Activated CD4-positive, alpha-beta T cell treated with anti-CD3 and anti-CD28 coated beads, Interleukin-2, amount 50 U/mL, for 48 hours (primary cell): ENCODE measurements at places on chromosomes 3 and 15.

GRCh38 chr3:14298442-14298841, 104.0 kb upstream of the SLC6A6 start:
- no peak for DNase-seq

DNA sequence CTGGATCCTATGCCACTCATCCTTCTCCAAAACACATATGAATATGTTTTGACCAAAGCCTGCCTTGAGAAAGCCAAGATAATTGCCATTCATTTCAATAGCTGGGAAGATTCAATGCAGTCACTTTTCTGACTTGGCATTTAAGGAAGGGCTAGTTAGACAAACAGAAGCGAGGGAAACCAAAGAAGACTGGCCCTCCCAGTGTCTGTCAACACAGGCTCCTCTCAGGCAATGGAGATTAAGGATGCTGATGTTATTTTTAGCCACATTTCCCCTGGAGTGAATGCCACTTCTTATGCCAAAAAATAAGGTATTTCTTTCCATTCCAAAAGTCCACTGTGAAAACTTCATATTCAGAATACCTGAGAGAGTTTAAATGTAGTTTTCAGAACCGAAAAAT, 101.7 kb downstream of the P3H2 start:
- no peak for DNase-seq

DNA sequence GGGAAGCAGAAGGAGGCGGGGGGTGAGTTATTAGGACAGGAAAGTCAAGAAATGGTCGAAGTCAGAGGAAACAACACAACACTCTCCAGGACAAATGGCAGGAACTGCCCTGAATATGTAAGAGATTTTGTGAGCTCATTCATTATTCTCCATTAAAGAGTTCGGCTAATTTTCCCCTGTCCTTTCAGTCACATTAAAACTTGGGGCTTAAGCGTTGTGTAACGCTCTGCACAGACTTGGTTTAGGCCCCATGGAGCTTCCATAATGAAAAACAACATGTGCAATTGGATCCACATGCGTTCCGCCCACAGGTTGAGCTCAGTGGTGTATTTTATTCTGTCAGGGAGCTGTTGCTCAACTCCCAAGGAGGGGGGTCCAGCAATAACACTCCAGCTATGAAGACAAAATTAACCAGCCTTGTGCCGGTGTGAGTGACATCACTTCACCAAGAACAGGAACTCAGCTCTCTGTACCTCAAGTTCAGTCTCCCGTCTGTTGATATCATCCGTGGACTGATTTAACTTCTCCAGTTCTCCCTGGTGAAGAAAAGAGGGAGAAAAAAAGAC, 2.3 kb downstream of the SH3BP5 start:
- DNase-seq = no peak

GRCh38 chr3:127690823-127691452, 18.2 kb downstream of the ABTB1 start:
- no peak for DNase-seq

DNA sequence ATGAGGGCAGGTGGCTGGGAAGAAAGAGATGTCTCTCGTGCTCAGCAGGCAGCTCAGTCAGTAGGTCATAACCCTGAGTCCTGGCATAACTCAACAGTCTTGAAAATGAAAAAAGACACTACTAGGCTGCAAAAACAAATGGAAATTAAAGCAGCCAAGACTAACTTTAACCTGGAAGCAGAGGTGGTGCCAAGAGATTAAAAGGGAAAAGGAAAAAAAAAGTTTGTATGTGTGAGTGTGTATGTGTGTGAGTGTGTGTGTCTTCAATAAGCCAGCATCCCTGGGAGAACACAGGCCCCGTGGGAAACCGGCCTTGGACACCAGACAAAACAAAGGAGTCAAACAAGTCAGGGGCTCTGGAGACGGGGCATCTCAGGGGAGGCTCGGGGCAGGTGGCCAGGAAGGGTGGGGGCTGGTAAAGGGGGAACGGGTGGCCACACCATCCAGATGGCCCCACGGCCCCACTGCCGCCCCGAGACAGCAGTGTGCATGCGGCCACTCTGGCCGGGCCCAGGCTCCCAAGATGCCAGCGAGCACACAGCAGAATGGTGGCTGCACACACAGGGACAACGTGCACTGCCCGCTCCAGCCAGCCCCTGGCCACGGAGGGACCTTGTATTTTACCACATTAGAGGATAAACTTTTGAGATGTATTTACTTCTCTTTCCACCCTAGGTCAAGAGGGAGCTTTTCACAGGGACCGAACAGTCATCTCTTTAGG, 23.8 kb downstream of the CYFIP1 start:
- DNase-seq = no peak

- DNase-seq = no peak
These were observed 10.4 kb downstream of the NR1I2 start for GRCh38 chr3:119792270-119792669.

GRCh38 chr15:82936966-82937711, 15.4 kb downstream of the HOMER2 start:
- no peak for DNase-seq

DNA sequence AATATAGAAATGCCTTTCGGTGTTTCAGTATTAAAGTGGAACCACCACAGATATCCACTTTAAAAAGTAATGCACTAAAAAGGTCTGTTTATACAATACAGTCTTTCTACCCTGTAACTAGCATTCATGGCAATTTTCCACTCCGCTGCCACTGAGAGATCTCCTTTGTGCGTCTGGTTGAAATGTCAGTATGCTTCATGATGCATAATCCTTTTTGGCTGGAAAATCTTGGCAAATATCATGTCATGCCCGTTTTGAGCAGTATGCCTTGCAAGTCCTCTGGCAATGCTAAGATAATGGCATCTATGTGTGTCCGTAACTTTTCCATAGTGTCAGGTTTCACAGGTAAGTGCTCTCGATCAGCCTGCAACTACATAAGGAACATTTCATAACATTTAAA, 30.8 kb upstream of the ARF4 start:
- no peak for DNase-seq

- DNase-seq = no peak
These were observed 230.5 kb upstream of the CHRNA7 start for GRCh38 chr15:31799715-31800321.

GRCh38 chr15:65275104-65275727, 11.5 kb downstream of the PARP16 start:
- DNase-seq = no peak

DNA sequence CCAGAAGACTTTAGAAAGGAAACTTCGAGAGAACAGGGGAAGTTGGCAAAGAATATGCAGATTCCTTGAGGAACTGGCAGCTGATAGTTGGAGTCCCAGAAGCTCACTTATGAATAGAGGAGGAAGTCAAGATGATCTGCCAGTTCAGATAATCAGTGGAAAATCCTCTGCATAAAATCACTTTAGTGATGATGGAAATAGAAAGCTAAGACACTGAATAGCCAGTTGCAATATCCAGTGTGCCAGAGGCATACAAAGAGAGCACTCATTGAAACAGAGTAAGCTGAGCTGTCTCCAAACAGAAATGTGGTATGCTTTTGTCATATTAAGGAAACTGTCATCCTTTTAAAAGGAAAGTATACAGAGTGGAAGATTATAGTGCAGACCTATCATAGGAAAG, 1207.6 kb downstream of the OTOL1 start:
- no peak for DNase-seq

DNA sequence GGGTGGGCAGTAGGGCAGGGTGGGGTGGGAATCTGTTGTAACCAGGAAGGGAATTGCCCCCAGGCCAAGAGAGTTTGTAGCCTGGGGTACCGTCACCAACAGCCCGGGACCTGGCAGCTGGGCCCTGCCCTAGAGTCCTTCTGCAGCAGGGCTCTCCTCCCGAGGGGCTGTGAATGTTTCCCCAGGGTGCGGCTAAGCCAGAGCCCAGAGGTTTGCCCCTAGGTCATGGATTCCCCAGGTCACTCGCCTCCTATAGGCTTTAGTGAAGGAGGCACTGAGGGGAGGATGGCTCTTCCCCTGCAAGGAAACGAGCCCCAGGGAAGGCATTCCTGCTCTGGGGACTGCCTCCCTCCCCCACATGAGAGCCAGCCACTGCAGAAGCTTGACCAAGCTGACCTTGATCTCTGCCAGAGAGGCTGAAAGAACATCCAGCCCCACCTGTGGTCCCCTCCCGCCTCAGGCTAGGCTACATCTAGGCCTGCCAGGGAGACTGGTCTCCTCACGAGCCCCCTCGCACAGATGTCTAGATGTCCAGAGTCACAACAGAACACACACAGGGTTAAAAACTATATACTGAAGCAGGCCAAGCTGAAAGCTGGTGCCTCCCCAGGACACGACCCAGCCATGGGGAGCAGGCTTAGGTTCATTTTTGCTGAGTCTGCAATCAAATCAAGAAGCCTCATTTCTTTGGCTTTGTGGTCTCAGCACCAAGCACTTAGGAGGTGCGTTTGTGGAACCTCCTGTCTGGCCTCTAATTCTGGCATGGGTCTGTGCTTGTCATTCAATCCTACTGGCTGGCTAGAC, 69.1 kb upstream of the TAMM41 start:
- DNase-seq = no peak

GRCh38 chr3:186506857-186507256, 37.3 kb downstream of the CRYGS start:
- peak; percentile 52 for DNase-seq

- no peak for DNase-seq
These were observed 882 bp downstream of the CADM2 start for GRCh38 chr3:84959470-84960271.

DNA sequence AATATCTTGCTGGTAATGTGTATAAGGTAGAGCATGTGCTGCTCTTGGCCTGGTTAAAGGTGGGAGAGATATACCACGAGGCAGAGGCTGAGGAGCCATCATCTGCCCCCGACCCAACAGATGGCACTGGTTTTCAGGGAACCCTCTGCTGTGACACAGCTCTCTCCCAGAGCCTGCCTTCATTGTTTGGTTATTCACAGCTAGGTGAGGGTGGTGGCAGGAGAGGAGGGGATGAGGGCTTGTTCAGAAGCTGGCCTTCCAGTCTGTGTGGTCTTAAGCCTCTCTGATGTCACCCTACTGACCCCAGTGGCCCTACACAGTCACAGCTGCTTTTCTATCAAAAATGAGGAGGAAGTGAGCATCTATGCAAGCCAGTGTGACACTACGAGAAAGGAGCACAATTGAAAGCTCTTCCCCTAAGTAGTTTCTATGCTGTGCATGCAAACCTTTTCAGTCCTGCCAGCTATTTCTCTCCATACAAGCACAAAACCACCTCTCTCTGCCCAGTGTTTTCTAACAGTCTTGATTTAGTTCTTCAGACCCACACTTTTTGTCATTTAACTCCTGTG, 258.4 kb upstream of the AGTR1 start:
- DNase-seq = no peak

- no peak for DNase-seq
These were observed 110.2 kb downstream of the ADCY5 start for GRCh38 chr3:123338620-123339061.

GRCh38 chr3:146241523-146242240, 9.2 kb downstream of the PLSCR4 start:
- no peak for DNase-seq

- DNase-seq = peak; percentile 38
These were observed 7.5 kb downstream of the GNB5 start for GRCh38 chr15:52183562-52184173.

GRCh38 chr3:24367664-24368264, 126.9 kb downstream of the THRB start:
- no peak for DNase-seq

DNA sequence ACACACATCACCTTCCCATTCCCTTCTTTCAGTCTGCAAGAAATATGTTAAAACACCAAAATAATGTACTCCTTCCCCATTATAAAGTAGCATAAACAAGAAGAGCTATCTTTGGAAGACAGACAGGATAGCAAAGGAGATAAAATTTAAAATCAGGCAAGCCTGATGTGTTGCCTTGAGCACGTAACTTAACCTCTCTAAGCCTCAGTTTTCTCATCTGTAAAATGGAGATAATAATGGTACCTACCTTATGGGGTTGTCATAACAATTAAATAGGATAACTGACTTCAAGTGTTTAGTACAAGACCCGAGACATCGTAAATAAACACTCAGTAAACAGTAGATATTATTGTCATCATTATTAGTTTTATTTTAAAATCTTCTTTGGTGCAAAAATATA, 142.4 kb downstream of the NR1D2 start:
- no peak for DNase-seq

GRCh38 chr3:170992854-170993253, 33.7 kb downstream of the SLC2A2 start:
- no peak for DNase-seq

DNA sequence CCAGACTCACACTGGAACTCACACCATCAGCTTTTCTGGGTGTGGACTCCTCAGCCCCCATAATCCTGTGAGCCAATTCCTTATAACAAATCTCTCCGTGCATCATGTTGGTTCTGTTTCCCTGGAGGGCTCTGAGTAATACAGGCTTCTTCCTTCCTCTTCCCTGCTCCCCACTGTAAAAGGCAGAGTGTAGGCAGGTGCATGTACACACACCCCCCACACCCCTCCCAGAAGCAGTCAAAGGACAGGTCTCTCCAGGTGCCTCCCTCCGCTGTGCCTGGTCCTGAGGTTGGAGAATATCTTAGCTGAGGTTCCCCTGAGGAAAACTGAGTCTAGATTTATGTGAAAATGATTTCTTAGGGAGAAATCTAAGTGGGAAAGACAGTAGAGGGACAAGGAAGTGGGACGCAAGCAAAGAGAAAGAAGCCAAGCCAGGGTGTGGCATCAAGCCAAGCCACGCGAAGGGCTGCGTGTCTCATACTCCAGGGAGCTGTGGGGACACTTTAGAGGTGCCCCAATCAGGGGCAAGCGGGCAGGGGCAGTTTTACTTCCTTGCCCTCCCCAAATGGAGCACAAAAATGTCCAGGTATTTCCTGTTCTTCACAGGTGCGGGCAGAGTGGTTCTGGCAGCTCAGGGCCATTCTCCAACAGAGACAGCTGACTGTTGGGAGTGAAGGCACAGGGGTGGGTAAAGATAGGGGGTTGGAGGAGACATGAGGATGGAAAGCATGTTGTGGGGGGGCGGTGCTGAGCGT, 86.6 kb downstream of the HMG20A start:
- no peak for DNase-seq

GRCh38 chr3:183117056-183117455, 17.8 kb upstream of the MCCC1 start:
- no peak for DNase-seq

- DNase-seq = no peak
These were observed 125.1 kb downstream of the SUCLG2 start for GRCh38 chr3:67529337-67529736.

GRCh38 chr3:29356062-29356461, 75.2 kb downstream of the RBMS3 start:
- DNase-seq = no peak

DNA sequence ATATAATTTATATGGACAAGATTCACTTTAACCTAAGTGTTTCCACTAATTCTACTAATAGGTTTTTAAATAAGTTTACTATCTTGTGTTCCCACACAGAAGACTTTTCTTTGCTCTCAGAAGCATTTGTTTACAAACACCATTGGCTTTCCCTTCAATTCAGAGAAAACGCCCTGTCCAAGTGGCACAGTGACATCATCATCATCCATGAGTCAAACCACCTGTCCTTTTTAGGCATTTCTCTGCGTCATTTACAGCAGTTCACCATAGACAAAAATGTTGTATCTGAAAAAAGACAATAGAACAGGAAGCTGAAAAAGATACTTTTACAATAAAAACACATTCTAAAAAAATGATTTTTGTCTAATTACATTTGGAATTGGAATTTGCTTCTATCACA, 9.3 kb upstream of the BCL2L10 start:
- no peak for DNase-seq

GRCh38 chr3:194582196-194582905, 50.9 kb downstream of the TMEM44 start:
- DNase-seq = no peak
